ENCODE measurements at places on chromosomes 11 and 22.

DNA sequence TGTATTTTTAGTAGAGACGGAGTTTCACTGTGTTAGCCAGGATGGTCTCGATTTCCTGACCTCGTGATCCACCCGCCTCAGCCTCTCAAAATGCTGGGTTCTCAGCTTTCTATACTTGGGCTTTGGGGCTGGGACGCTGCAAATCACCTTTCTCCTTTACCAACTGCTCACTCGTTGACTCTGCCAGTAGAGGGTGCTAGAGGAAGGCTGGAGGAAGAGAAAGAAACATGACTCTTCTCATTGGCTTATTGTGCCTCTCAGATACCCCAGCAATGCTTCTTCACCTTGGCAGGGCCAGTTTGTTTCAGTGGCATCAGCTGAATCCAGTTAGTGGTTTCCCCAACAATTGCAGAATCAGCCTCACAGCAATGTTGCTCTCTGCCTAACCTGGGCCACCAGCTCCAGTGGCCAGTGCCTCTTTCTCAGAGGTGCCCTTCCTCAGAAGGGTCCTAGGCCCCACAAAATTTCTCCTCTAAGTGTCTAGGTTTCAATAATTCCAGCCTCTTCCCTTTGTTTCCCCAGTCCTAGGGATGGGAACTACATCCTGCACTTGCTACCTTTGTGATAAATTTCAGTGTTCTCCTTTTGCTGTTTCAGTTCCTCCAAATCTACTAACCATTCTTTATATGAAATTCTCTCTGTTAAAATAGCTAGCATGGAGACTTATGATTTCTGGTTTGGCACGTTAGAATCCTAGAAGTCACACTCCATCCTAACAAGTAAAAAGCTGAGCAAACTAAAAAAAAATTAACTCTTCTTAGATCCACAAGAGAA, 71.5 kb upstream of the VSTM5 start:
- peak; percentile 0 for DNase-seq

DNA sequence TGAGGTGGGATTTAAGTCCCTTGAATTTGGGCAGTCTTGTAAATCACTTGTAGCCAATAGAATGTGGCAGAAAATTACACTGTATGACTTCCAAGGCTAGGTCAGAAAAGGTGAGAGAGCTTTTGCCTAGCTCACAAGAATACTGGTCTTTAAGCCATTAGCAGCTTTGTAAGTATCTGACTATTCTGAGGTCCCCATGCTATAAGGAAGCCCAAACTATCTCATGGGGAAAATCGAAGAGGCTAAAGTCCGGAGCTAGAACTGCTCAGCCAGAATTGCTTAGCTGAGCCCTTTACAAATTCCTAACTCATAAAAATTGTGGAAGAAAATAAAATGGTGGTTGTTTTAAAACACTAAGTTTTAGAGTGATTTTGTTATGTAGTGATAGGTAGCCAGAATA, 13.0 kb downstream of the FAR1 start:
- no peak for DNase-seq

DNA sequence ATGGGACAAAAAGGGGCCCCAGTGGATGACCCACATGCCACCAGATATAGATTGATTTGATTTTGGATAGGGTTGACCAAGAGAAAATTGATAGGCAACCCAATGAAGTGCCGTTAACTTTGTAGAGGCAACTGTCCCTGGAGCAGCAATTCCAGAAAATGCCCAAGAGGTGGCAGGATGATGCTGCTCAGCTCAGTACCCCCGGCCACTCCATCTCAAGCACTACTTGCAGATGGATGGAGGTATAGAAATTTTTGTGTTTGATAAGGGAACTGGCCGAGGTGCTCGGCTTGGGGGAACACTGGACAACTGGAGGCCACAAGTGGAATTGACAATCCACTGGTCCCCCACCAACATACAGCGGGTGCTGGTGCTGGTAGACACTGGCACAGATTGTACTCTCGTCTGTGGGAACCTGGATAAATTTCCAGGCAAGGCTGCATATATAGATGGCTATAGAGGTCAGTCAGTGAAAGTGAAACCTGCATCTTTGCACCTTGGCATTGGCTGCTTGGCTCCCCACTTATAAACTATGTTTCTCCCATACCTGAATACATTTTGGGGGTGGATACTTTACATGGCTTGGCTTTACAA, 86.3 kb downstream of the CCDC83 start:
- DNase-seq: no peak

- DNase-seq: peak; percentile 76
Measured at GRCh38 chr11:121589946-121590537, 137.3 kb upstream of the SORL1-AS1 start.

DNA sequence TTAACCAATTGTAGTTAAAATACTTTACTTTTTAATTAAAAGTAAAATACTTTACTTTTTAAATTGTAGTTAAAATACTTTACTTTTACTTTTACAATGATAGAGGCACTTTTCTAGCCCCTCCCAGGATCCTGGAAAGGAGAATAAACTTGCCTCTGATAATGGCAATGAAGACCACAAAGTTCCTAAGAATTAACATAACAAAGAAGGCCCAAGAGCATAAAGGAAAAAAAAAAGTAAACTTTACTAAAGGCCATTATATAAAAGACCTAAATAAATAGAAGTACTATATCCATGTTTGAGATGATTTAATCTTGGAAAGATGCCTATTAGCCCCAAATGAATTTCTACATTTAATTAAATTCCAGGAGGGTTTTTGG, 129.1 kb upstream of the THY1 start:
- DNase-seq: no peak

GRCh38 chr11:125364121-125364826, 131.8 kb downstream of the FEZ1 start:
- DNase-seq: no peak

- no peak for DNase-seq
Measured at GRCh38 chr11:60631944-60632343, 67.5 kb upstream of the MS4A8 start.

GRCh38 chr11:86726118-86726753, 53.8 kb upstream of the ME3 start:
- no peak for DNase-seq

- DNase-seq: no peak
Measured at GRCh38 chr22:25091458-25091857, 108.2 kb upstream of the CRYBB3 start.

DNA sequence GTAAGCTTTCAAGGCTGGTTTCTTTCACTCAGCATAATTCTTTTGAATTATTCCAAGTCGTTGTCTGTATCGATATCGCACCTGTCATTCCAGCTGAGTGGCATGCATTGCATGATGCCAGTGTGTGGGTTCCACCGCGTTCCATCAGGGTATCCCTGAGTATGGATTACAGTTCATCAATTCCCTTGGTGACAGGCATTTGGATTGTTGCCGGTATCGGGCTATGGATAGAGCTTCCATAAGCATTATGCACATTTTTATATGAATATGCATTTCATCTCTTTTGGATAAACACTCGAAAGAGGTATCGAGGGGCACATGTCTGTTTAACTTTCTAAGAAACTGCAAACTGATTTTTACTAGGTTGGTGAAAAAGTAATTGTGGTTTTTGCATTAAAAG, 698.8 kb downstream of the BRD1 start:
- DNase-seq: no peak

- DNase-seq: no peak
Measured at GRCh38 chr11:132158091-132158490, 787.7 kb downstream of the NTM start.

DNA sequence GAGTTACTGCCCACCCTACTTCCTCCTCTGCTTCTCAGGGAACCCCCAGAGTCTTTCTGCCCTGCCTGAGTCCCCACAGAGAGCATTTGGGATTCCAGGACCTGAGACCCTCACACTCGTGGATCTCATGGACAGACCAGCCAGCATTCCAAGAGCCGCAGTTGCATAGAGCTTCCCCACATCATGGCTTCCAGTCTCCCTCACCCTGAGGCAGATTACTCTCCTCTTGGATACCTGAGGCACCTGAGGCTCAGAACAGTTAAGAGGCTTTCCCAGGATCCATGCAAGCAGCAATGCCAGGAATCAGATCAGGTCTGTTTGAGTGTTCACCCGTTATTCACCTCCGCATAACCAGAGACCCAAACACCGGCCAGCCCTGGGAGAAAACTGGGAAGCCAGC, 102.2 kb downstream of the TRIM29 start:
- no peak for DNase-seq

DNA sequence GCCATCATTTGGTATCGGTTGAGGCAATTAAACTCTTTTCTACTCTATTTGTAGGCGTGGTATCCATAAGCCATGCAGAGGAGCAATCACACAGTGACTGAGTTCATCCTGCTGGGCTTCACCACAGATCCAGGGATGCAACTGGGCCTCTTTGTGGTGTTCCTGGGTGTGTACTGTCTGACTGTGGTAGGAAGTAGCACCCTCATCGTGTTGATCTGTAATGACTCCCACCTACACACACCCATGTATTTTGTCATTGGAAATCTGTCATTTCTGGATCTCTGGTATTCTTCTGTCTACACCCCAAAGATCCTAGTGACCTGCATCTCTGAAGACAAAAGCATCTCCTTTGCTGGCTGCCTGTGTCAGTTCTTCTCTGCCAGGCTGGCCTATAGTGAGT, 8.4 kb downstream of the OR9G4 start:
- DNase-seq: no peak

DNA sequence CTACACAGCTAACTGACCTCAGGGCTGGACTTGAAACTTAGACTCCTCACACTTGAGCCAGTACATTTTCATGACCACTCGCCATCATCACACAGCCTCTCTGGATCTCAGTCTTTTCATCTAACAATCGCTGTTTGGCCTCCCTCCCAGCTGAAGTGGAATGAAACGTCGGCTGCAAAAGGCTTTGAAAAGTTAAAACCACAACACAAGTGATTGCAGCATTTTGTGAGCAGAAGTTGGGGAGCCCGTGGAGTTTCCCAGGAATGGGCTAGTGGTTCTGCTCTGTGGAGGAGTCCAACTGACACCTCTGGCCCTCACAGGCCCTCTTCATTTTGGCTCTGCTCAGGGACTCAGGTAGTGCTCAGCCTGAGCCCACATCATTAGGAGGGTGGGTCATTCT, 35.9 kb upstream of the TRIM29 start:
- DNase-seq: no peak

GRCh38 chr11:131246663-131247062, 123.8 kb upstream of the NTM start:
- no peak for DNase-seq

GRCh38 chr11:47087801-47088200, 88.9 kb downstream of the ARFGAP2 start:
- no peak for DNase-seq

GRCh38 chr22:21447694-21448402, 19.3 kb upstream of the TMEM191C start:
- DNase-seq: no peak

DNA sequence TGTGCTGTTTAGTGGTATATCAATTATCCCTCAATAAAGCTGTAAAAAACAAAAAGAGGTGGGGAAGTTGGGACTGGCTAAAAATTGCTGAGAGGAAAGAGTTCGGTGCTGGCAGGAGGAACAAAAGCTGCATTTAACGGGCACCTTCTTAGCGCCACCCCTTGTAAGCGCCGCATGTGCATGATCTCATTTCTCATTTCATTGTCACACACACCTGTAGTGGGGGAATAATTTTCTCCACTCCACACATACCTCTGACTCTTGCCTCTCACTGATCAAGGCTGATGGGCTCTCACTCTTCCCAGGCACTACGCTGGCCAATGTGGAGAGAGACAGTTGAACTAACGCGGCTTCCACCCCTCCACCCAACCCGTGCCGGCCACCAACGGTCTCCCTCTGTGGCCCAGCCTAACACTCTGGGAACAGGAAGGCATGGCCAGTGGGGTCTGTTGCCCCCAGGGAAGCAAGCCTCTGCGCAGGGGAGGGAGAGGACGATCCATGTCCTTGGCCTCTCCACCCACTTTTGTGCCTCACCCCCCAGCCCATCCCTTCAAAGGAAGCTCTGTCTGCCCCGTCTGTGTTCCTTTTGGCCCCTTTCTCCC, 186.7 kb upstream of the SYT13 start:
- no peak for DNase-seq

- DNase-seq: no peak
Measured at GRCh38 chr11:1064167-1064566, 10.5 kb upstream of the MUC2 start.

GRCh38 chr11:91497847-91498246, 726.8 kb upstream of the FAT3 start:
- DNase-seq: no peak

DNA sequence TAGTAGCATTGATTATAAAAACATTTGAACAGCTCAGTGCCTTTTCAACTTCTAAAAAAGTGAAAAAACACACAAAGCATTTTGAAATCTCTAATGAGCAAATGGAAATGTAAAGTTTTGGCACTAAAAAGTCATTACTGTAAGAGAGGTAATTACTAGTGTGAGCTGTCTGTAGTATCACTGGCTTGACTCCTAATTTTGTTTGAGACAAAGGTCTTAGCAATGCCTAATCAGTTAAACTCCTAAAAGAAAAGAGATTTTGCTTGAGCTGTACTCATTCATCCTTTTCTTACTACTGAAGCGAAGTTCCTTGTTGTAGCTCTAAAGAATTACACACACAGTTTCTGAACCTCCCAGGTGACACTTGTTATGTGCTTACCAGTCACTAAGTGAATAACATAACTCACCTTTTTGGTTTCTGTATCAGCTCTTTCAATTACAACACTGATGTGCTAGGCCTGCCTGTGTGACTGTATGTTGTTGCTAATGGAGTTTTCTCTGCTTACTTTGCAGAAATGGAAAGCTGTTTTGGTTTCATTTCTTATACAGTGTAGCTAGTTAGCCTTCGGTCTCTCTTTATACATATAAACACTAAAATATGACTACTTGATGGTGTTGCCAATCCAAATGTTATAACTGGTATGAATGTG, 924.4 kb upstream of the TENM4 start:
- no peak for DNase-seq

GRCh38 chr22:44595841-44596341, 97.9 kb upstream of the RTL6 start:
- no peak for DNase-seq

DNA sequence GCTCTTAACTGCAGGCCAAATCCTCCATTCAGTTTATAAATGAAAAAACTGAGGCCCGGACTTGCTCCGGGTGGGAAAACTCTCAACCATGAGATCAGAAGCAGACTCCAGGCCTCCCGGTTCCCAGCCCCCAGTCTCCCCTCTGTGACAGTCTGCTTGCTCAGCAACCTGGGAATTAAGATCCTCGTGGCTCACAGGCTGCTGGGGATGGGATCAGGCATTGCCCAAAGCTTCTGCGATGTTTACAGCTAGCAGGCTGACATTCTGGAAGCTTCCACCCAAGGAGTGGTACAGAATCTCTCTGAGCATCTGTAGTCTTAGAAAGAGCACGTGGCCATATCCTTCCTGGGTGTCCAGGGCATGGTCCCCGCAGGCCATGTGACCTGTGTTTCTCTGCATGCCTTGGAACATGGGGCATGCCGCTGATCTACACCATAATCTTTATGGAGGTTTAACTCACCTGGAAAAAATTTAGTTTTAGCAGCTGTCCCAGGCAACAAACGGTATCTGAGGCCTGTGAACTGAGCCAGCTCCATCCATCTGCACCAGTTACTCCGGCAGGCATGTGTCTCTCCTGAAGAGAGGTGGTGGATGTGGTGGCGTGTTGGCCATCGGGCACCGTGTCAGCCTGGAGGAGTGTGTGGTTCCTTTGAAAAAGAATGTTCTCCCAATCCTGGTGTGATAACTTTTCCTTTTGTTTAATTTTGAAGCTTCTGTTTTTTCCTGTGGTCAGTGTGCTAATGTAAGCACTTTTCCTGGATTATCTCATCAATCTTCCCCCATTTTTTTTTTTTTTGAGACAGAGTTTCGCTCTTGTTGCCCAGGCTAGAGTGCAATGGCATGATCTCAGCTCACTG, 7.9 kb downstream of the FBLN1 start:
- no peak for DNase-seq

GRCh38 chr11:64866173-64866491, 12.3 kb downstream of the EHD1 start:
- no peak for DNase-seq

Data from naive B cell (primary cell).